ENCODE measurements at places on chromosomes 5 and 9.
A peak's percentile ranks its signal among the peaks of the same experiment; 100 is the strongest.

GRCh38 chr9:75541734-75542133 lies 348.7 kb upstream of the PCSK5 start:
- no peak for DNase-seq

GRCh38 chr9:117535434-117535833 lies 120.6 kb upstream of the ASTN2 start:
- DNase-seq: no peak

GRCh38 chr9:130039528-130040147 lies 3.4 kb downstream of the FNBP1 start:
- no peak for DNase-seq

DNA sequence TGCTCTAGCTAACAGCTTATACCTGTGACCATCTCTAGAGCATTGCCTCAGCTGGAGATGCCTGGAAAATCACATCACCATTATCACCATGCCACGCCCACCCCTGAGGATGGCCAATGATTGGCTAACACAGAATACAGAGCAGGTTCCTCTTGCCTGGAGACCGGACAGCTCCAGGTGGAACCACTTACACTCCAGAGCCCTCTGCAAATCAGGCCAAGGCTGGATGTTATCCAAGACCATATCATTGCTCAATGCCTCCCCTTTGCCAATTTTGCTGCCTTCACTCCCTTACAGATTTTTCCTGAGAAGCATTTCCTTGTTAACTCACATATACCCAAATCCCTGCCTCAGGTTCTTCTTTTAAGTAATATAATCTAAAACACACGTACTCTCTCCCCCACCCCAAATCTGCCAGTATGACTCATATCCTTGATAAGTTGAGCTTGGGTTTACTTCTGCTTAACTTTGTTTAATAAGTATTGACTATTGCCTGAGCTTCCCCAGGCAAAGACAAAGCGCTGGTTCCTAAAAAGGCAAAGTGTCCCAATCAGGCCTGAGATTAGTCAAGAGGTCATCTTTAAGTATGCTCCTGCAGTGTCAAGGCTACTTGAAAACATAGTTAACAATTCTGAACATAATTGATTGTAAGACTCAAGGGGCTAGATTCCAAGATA lies 309.6 kb downstream of the EPB41L4A start:
- no peak for DNase-seq

- DNase-seq: no peak
These were observed 423.8 kb upstream of the SMARCA2 start for GRCh38 chr9:1591310-1591709.

- no peak for DNase-seq
These were observed 86.3 kb upstream of the IRX1 start for GRCh38 chr5:3509290-3509689.

- DNase-seq: no peak
These were observed 34.2 kb upstream of the MYOT start for GRCh38 chr5:137833463-137833862.

GRCh38 chr9:125544988-125545651 lies 161.9 kb downstream of the MAPKAP1 start:
- no peak for DNase-seq

DNA sequence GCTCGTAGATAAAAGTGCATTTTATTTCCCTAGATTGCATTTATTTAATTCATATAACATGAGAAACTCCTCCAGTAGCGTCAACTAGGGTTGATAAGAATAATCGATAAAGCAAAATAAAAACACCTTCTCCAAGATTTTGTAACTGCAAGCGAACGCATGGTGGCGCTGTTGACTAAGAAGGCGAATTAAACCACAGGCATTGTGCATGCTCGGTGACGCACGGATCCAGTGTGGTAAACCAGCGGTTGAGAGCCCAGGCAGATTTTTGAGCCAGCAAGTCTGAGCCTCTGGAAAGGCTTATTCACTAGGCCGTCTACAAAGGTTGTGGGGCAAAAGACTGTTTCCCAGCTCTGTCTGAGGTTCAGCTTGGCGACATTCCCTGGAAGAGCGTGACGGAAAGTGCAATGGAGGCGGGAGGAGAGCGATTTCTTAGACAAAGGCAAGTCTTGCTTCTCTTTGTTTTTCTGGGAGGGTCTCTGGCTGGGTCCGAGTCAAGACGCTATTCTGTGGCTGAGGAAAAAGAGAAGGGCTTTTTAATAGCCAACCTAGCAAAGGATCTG lies at the start of gene PCDHB3:
PCDHB3 (plus strand) TSS at position 231 of the 563 bp plus-strand sequence; CDS start at position 408, 177 bp downstream.
- no peak for DNase-seq

DNA sequence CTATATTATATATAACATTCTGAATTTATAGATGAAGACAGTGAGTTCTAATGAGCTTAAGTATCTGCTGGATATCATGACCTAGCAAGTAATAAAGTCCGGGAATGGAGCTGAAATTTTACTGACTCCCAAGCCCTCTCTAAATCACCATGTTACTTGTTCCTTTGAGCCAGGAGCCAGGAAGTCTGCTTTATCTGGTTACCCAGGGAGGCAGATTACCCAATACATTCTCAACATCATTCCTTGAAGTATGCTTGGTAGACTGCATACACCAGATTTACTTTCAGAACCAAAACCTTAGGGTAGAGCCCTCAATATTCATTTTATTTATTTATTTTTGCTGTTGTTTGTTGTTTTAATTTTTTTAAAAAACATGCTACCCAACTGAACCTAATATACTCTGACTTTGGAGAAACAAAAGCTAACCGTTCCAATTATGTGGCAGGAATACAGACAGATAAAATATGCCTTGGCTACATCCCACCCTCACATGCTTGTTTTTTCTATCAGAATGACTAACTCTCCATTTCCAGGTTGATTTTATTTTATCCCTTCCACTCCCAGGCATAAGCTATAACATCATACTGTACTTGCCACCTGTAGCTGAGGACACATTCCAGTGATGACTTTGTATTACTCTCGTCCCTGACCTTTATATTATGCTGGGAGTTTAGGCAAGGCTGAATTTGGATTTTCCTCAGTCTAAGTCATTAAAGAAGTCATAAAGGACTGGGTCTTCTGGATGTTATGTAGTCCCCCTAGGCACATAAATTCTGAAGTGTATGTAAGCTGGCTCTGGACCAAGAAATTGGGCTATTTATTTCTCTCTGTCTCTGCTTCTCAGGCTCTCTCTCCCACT lies 82.0 kb downstream of the YIPF5 start:
- DNase-seq: no peak

DNA sequence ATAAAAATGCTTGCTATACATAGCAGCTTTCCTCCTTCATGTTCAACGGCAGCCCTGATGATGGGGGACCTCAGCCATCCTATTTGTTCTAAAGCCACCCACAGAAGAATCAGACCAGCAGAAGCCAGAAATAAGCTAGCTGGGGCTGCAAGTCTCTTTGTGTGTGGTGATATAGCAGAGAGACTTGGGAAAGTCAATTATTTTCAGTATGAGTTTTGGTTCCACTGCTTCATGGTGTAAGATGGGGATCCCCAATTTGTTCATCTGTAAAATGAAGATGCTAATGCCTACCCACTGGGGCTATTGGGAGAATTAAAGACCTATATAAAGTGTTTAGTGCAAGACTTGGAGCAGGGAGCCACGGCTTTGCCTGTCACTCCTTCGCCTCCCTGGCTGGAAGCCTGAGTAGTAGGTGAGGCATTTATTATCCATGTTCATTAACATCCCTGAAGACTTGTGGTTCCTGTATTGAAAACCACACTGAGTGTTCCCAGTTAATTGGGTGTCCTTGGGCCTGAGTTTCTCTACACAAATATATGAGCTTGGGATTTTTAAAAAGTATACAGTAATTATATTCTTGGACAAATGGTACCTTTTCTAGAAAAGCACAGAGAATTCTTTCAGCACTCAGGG lies 210.1 kb upstream of the SLC24A2 start:
- peak; percentile 12 for DNase-seq

DNA sequence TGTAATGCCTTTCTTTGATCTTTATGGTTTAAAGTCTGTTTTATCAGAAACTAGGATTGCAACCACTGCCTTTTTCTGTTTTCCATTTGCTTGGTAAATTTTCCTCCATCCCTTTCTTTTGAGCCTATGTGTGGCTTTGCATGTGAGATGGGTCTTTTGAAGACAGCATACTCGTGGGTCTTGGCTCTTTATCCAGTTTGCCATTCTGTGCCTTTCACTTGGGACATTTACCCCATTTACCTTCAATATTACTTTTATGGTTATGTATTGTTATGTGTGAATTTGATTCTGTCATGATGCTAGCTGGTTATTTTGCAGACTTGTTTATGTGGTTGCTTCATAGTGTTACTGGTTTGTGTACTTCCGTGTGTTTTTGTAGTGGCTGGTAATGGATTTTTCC lies 59.2 kb downstream of the YTHDC2 start:
- no peak for DNase-seq

DNA sequence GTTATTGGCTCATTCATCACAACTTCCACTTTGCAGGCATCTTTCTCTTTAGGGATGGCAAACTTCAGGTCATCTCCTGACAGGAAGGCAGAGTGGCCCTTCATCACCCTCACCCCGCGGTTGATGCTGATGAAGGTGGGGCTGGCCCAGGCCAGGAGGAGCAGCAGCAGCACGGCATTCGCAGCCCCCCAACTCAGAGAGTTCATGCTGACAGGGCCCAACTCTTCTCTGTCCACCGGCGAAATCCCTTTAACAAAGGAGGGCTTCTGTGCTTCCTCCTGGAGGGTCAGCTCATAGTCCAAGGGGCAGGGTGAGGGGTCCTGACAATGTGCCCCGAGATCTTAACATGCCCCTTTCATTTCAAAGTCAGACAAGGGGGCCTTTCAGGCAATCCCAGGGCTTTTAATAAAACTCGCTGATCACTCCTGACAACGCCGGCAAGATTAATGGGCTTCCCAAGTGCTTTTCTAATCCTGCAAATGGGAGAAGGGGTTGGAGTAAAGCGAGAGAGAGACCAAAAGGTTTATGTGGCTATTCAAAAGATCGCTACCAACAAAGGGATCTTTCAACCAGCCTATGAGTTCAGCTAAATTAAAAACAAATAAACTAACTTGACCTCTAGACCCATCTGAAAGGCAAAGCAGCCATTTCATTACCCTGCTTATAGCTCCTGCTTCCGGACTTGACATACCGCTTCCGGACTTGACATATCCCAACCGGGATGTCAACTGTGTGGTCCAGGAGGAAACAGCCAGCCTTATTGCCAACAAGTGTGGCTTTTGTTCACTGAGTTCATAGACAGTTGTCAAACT lies 41.2 kb downstream of the FREM1 start:
- no peak for DNase-seq

DNA sequence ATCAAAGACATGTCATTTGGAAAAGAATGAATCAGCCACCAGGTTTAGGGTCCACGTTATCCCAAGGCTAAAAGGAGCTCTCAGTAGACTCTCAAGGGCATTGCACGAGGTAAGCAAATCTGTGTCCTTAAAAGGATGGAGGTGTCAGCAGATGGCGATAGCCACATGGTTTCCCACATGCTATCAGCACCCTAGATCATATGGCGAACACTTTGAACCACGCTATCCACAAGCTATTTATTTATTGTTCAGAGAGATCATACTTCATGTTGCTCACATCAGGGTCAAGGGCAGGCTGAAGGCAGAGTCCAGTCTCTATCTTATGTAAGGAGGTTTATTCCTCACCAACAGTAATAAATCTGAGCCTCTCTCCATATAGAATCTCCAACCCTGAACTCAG lies 43.7 kb downstream of the CDH6 start:
- DNase-seq: no peak

- DNase-seq: no peak
These were observed 66.6 kb downstream of the YIPF5 start for GRCh38 chr5:144103611-144104485.

GRCh38 chr5:142684508-142685041 lies 1.3 kb downstream of the FGF1 start:
- no peak for DNase-seq

- DNase-seq: no peak
These were observed 76.9 kb upstream of the IL17B start for GRCh38 chr5:149455889-149456409.
